Cortex of kidney (tissue), 1 donor: ENCODE measurements at places on chromosomes 12 and 14.

DNA sequence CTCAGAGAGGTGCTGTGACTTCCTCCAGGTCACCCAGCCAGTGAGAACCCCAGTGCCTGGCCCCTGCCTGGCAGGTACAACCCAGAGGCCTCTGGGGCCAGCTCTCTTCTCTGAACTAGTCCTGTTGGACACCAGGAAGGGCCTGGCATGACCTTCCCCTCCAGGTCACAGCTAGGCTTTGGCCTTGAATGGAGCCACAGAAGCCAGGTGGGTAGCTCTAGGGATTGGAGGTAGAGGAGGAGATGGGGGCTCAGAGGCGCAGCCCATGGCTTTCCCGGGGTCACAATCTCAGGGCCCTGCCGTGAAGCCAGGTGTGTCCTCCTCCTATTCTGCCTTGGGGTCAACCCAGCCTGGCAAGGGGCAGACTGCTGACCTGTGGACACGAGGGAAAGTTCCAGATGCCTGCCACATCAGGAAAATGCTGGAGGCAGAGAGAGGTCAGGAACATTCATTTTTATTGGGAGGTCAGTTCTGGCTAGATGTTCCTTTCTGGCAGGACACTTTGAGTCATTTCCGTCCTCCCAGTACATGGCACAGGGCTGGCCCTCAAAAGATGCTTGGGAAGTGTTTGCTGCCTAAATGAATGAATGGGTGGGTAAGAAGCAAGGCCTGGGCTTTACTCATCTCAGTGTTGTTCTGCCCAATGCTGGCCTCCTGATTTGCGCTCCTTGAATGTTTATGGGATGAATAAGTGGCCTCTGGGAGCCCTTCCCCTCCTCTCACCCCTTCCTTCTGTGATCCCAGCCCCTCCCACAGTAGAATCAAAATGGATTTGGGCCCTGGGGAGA, 25.4 kb downstream of the FAM222A start:
- DNase-seq = no peak

DNA sequence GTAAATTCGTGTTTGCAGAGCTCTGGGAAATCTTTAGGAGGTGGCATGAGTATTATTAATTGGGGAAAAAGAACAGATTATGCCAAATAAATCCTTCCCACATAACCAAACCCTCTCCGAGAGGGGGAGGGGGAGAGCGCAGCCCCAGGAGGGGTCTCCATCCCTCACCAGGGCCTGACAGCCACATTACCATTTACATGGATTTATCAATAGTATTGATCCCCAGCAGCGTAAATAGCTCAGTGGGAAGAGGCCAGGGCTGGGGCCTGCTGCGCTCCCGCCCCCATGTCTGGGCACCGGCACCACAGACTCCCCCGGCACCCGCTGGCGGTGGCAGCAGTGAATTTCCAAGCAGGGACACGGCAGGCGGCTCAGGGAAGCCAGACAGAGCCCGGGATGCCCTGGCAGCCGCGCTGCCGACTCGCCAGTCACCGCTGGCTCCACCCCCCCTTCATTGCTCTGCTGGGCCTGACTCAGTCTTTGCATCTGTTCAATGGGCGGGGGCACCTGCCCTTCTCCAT, 2.4 kb downstream of the NCOR2 start:
- no peak for DNase-seq

DNA sequence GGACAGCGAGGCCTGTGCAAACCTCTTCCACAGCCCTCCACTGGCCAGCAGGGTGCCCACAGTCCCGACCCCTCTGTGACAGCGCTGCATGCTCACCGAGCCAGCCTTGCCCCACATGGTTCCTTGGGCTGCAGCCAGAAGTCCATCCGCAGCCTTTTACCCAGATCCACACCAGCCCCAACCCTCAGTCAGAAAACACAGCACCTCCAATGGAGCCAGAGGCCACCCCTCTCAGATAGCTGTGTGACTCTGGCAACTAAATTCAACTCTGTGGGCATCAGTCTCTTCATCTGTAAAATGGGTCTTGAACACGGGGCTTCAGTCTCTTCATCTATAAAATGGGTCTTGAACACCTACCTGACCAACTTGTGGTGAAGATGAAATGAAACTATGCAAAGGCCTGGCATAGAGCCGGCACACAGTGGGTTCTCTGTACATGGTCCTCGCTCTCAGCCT, 38.0 kb downstream of the NFKBIA start:
- no peak for DNase-seq

GRCh38 chr12:128920468-128920867, 67.2 kb downstream of the GLT1D1 start:
- DNase-seq = no peak

DNA sequence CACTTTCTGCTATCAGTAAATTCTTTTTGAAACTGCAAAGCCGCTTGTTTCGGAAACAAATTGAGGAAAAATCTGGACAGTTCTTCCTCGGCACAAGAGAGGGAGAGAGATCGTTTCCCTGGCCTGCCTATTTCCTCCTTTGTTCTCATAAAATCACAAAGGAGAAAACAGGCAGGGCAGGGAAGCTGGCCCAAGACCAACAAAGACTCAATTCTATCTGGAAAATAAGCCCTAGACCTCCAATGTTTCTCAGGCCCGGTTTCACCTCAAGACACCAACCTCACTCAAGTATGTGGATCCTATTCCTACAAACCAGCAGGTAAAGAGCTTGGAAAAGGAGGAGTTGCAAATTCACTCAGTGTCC, 19.5 kb downstream of the DICER1 start:
- DNase-seq = no peak

DNA sequence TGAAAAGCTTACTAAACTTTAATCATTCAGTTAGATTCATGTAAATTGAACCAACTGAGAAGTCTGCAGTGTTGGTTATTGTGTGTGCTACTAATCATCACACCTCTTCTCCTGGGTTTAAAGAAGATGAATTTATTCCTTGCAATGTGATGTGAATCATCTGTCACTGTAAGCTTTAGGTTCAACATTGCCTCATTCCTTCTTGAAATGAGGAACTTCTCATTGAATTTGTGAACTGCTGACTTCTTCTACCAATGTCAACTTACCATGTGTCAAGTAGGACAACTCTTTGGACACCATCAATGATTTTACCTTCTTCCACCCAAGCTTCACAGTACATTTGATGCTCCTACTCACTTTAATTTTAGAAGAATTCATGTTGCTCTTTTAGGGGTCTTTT, 17.4 kb upstream of the PRB2 start:
- DNase-seq = no peak

DNA sequence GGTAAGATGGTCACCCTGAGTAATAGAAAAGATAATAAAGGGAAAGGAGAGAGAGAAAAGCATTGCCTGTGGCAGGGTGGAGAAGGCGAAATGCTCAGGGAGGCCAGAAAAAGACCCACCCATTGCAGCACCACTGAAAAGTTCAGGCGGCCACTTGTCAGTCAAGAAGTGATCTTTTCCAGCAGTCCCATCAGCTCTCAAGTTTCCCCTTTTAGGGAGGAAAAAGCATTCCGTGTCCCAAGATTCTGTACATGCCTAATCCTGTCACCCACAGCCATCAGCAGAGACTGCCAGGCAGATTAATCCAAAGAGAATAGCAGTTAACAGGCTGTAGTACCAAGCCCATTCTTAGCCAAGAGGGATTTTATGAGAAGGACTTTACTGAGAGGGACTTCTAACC, 11.9 kb downstream of the SLC38A1 start:
- DNase-seq = no peak

GRCh38 chr14:27056586-27056985, 458.8 kb upstream of the NOVA1 start:
- no peak for DNase-seq

- no peak for DNase-seq
These were observed 98.9 kb downstream of the EGLN3 start for GRCh38 chr14:33851931-33852330.
